ENCODE measurements at places on chromosomes 11 and 22. TPM values are rescaled to one million over a fixed set of nuclear protein-coding genes. Genes with fewer than 3 reads are reported as not detected.

The FAT3 gene
- total RNA-seq: not detected

The ANGPTL5 gene
- not detected for total RNA-seq

The UCP3 gene
- total RNA-seq: 2.9 TPM

The BIK gene
- total RNA-seq: 1.7 TPM

The CRYBA4 gene
- not detected for total RNA-seq

The DEFB131B gene
- total RNA-seq: not detected

The NEFH gene
- 4.7 TPM for total RNA-seq

The CSNK2A3 gene
- 3.6 TPM for total RNA-seq

The BLID gene
- total RNA-seq: not detected

The GUCY1A2 gene
- total RNA-seq: not detected

The SLC25A18 gene
- total RNA-seq: not detected

The MRPL11 gene
- total RNA-seq: 100 TPM

The TMEM191B gene
- not detected for total RNA-seq

The PKP3 gene
- 0.13 TPM for total RNA-seq

The LINC01488 gene
- not detected for total RNA-seq

The SCGB2A2 gene
- not detected for total RNA-seq

The C11orf91 gene
- not detected for total RNA-seq

The OR2AG2 gene
- 0.08 TPM for total RNA-seq

The ALKBH8 gene
- 11.3 TPM for total RNA-seq

The LRP4 gene
- total RNA-seq: not detected

The MS4A3 gene
- total RNA-seq: not detected

The H19 gene
- total RNA-seq: not detected

The DEUP1 gene
- total RNA-seq: not detected

The GGTLC3 gene
- total RNA-seq: not detected

The OLFML1 gene
- not detected for total RNA-seq

The C11orf42 gene
- total RNA-seq: not detected

The VSIG10L2 gene
- not detected for total RNA-seq

The RIMBP3C gene
- 0.34 TPM for total RNA-seq

The FGF19 gene
- total RNA-seq: not detected

The CASP12 gene
- total RNA-seq: not detected

The HBB gene
- total RNA-seq: not detected

The DNAJB13 gene
- total RNA-seq: not detected

The PPFIBP2 gene
- total RNA-seq: 11.2 TPM

The DTX4 gene
- 0.45 TPM for total RNA-seq

The GGTLC2 gene
- not detected for total RNA-seq

The DCHS1 gene
- total RNA-seq: 0.23 TPM

The ISX gene
- total RNA-seq: not detected

The KCNE3 gene
- total RNA-seq: not detected

The NLRP14 gene
- total RNA-seq: 0.13 TPM

The DAGLA gene
- not detected for total RNA-seq

The SIRT3 gene
- 15.0 TPM for total RNA-seq

The TRPC6 gene
- not detected for total RNA-seq

The OR10A2 gene
- total RNA-seq: not detected

The C11orf87 gene
- not detected for total RNA-seq

The RPS6KB2 gene
- 66.9 TPM for total RNA-seq

The HTR3B gene
- not detected for total RNA-seq

The PRODH gene
- not detected for total RNA-seq

The FRMD8 gene
- 54.7 TPM for total RNA-seq

The POU2AF2 gene
- not detected for total RNA-seq

The C22orf31 gene
- not detected for total RNA-seq

The ZNF280B gene
- total RNA-seq: 2.6 TPM

The SBF2 gene
- 5.9 TPM for total RNA-seq

The NPTXR gene
- total RNA-seq: 0.68 TPM

The LMNTD2 gene
- 0.81 TPM for total RNA-seq

The FAM83F gene
- total RNA-seq: 0.03 TPM

The TEX54 gene
- total RNA-seq: not detected

Data from activated CD8-positive, alpha-beta T cell treated with anti-CD3 and anti-CD28 coated beads, Interleukin-2, amount 10 ng/mL, durations not matched to agents 7 days and 5 days (primary cell).